Vagina (tissue), 2 donors: ENCODE measurements at places on chromosomes 11 and 22. TPM values are rescaled to one million over a fixed set of nuclear protein-coding genes. Genes with fewer than 3 reads are reported as not detected.

CSNK2A3 gene
- total RNA-seq: 1.2 TPM

CLCF1 gene
- 20.6 TPM for total RNA-seq

KRTAP5-8 gene
- total RNA-seq: not detected

UPK3A gene
- not detected for total RNA-seq

MUC6 gene
- not detected for total RNA-seq

FGF4 gene
- total RNA-seq: not detected

SCGB1D1 gene
- not detected for total RNA-seq

GRIK4 gene
- 0.25 TPM for total RNA-seq

OMP gene
- total RNA-seq: not detected

- no peak for DNase-seq
Observed at GRCh38 chr11:114079511-114080065, 20.1 kb downstream of the ZBTB16 start.

DNA sequence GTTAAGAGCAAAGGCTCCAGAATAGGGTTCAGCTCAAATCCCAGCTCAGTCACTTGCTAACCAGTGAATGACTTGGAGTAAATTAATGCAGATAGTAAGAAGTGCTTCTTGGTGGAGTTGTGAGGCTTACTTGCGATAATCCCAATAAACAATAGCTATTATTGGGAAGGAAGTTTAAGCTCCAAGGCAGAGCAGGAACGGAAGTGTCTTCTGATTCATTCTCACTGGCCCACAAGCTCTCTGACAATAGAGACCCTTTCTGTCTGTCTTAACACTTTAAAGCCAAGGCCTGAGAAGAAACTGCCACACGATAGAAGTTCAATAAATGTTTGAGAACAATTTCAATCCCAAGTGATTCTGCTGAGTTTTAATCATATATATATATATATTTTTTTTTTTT, 155.4 kb downstream of the DBX1 start:
- no peak for DNase-seq

DNA sequence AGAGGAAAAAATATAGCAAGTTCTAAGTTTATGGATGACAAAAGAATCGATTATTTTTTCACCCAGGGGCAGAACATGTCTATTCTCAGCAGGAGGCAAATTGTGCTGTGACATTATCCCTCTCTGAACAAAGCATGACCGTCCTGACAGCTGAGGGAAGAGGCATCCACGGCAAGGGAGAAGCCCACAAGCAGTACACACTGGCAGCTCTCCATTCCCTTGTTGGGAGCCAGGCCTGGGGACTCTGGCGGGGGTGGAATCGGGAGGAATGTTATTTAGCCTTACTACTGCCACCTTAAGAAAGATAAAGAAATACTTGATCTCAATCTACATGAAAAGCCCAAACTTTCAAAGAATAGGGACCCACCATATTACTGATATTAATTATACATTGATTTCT, 3.4 kb downstream of the KIRREL3 start:
- no peak for DNase-seq

DNA sequence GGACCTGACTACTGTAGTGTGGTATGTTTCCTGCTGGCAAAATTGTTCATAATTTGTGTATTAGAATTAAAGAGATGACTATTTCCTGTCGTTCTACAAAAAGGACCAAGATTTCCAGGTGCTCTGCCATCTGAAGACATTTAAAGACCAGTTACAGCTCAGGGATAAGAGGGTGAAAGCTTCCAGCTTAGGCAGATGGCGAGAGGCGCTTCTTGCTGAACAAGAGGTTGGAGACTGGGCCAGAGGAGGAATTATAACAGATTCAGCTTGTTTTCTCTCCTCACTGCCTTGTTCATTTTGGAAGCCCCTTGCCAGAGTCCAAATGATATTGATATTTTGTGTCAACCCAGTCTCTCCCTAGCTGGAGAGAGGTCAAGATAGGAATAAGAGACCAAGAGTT, 23.1 kb upstream of the NNMT start:
- no peak for DNase-seq

- DNase-seq: no peak
Observed at GRCh38 chr11:77183431-77183984, 55.5 kb downstream of the MYO7A start.

DNA sequence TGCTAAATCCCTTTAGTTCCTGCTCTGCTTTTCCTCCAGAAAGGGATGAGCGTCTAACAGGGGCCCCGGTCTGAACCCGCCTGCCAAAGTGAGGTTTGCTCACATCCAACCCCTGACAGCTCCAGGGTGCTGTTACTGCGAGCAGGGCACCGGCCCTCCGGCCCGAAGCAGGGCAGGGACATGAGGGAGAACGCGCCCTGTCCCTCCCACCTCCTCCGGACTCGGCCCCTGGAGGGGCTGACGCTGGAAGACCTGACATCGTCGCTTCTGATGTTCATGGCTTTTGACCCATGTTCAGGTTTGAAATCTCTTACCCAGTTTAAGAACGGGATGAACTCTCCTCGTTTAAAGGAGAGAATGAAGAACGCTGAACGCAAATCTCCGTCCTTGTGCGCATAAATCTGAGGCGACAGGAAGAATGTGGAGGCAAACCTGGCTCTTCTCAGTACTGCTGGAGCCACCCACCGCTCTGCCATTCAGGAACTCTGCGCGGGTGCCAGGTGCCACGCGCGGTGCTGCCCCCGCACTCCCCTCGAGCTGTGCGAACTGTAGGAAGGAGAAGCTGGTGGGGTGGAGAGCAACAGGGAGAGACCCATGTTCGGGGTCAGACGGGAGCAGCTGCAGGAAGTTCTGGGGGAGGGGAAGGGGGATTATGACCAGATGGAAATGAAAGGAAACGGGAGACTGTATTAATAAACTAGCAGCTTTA, 826 bp upstream of the EEF1G start:
- no peak for DNase-seq

- DNase-seq: no peak
Observed at GRCh38 chr22:39236321-39237317, 8.2 kb downstream of the PDGFB start.

DNA sequence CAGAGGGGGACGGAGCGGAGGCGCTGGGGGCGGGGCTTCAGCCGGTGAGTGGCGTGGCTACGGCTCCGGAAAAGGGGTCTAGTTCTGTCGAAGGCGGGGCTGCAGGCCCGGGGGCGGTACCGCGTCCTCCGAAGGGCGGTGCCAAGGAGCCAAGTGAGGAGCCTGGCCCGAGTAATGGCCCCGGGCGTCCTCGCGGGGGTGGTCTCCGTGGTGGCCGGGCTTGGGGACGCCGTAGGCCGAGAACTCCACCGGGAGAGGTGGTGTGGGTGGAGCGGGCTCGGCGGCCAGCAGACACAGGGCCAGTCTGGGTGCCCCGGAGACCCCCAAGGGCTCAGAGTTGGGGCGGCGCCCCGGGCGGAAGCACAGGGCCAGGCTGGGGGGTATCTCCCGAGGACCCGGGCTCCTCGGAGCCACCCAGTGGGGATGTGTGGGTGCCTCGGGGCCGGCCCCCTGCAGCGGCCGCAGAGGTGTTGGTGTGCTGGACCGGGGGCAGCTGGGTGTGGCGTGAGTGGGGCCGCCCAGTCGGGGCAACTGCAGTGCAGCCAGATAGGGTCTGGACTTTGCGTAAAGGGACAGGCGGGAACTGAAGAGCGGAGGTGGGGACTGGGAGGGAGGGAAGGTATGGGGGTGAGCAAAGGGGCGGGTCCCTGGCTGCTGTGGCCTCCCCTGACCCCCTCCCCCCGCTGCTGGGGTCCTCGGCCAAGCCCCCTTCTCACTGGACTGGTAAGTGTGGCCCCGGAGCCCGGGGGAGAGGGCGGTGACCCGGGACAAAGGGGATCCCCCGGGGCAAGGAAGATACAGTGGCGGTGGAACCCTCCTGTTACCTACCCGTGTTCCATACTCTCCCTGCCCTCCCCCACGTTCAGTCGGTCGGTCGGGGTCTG, 838 bp downstream of the FKBP2 start:
- DNase-seq: no peak

DNA sequence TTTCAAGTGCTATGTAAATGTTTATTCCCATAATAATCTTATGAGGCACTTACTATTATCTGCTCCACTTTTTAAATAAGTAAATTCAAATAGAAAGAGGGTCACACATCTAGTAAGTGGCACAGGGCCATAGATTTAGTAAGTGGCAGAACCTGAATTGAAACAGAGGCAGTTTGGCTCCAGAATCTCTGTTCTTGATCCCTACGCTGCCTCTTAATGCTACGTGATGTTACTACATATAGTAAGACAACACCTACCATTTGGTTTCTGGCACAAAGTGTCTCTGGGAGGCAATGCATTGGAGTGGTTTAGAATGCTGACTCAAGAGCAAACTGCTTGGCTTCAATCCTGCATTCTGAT, 1018.3 kb downstream of the DLG2 start:
- DNase-seq: no peak

- DNase-seq: no peak
Observed at GRCh38 chr22:29343313-29343805, 27.9 kb upstream of the RASL10A start.

DNA sequence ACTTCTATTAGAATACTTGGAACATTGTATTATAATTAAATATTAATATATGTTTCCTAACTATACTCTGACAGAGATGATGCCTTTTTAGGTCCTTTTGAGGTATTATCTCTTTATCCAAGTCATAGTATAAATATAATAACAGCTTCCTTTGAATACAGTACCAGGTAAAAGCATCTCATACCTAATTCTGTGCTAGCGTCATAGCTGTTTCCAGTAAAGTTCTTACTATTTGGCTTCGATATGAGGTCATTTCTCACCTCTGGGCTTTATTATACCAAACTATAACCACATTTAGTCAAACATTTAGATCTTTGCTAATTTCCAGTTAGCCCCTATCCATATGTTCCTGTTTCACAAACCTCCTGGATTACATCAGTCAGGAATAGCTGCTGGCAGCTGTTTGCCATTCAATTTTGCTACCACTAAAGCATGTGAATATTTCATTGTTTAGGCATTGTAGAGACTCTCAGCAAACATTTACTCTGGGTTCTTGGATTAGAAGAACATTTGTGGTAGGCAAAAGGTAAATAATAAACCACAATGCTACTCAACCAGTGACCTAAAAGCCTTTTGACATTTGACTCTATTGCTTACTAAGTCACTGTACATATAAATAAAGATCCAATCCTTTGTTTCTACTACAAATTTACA, 255.1 kb downstream of the TTC28 start:
- DNase-seq: no peak

DNA sequence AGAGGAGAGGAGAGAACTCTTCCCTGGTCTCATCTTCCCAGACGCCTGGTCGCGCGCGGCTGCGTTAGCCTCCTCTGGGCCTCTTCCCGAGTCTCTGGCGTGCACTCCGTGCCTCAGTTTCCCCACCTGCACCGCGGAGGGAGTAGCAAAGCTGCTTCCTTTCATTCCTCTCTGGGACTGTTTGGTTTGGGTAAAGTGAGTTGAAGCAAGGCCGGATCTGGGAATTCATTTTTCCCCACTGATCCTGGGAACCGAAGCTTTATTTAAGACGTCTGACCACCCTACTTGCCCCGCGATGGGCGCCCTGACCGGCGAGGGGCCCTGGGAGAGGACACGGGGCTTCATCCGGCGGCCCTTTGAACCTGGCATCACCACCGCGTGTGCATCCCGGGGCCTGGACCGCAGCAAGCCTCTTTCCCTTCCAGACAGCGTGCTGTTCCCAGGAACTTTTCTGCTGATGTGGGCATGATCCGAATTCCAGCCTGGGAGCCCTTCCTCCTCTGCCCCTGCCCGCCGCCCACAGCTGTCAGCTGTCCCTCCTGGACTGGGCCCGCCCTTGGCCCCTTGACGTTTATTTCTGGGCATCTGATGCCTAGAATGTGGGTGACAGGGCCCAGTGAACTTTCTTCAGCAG, 758 bp downstream of the LDLRAD3 start:
- DNase-seq: no peak

DNA sequence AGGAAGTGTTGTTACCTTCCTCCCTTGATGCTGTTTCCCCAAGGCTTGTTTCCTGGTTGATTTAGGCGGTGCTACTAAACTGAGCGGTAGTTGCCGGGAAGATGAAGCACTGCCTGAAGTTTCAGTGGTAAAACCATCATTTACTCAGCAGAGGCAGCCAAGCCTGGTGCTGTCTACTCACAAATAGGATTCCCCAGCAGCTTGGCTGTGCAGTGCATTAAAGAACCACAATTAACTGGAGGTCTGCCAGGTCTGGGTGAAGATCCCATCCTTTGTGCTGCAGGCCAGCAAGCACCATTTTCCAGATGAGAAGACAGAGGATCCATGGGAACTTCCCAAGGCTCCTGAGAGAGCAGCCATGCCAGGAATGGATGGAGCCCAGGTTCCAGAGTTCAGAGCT, 231.9 kb upstream of the E2F8 start:
- DNase-seq: no peak

- no peak for DNase-seq
Observed at GRCh38 chr11:8168485-8169257, at the start of gene RIC3. TSS of gene RIC3 (minus strand) at chr11:8169025. CDS start at chr11:8168989, 36 bp downstream.

- no peak for DNase-seq
Observed at GRCh38 chr11:61011229-61011870, 39.9 kb downstream of the CD6 start.

- no peak for DNase-seq
Observed at GRCh38 chr11:74141241-74141695, 29.5 kb downstream of the C2CD3 start.

DNA sequence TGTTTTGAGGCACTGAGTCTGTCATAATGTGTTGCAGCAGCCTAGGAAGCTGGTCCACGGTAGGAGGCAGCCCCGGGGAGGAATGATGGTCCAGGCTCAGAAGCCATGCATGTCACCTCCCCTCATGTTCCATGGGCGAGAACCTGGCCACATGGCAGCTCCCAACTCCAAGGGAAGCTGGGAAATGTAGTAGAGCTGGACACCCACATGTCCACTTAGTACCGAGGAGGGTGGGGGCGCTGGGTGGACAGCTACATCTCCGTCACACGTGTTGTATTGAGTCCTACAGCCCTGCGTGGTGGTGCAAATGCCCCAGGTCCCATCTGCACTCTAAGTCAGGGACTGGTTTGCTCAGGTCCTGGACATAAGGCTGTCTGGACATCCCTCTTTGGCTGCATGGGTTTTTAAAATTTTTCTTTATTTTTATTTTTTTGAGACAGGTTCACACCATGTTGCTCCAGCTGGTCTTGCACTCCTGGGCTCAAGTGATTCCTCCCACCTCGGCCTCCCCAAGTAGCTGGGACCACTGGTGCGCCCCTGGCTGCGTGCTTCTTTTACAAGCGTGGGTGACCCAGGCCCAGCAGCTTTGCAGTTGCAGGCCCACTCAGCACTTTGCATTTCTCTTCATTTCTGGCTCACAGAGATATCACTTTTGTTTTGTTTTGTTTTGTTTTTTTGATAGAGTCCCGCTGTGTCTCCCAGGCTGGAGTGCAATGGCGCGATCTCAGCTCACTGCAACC, 3.9 kb upstream of the CTTN start:
- DNase-seq: no peak

GRCh38 chr11:71391796-71392195, 56.4 kb downstream of the DHCR7 start:
- no peak for DNase-seq

DNA sequence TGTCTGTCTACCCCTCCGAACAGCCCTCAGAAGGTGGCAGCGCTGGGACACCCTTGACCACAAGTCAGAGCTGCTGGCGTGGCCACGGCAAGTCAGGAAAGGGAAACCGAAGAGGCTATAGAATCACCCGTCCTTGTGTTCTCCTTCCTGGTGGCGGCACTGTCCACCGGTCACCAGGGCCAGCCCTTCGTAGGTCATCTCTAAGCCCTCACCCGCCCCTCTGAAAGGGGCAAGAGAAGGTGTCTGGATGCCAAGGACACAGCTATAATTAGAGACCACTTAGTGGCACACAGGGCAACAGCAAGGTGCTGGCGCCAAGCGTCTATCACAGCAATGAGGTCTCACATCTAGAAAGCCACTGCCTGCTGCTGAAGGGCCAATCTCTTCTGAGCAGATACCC, 320.9 kb downstream of the SHANK2 start:
- DNase-seq: no peak

- no peak for DNase-seq
Observed at GRCh38 chr11:130190371-130190881, 30.8 kb downstream of the ST14 start.
